CD4-positive, alpha-beta T cell treated with Interleukin-12 subunit alpha and Interleukin-12 subunit beta, for 1 hour (primary cell): ENCODE measurements at places on chromosomes 7 and 10.

GRCh38 chr7:64733550-64734240, 60.5 kb upstream of the ZNF138 start:
- no peak for DNase-seq

GRCh38 chr7:16356301-16356958, 64.9 kb downstream of the CRPPA start:
- DNase-seq = no peak

DNA sequence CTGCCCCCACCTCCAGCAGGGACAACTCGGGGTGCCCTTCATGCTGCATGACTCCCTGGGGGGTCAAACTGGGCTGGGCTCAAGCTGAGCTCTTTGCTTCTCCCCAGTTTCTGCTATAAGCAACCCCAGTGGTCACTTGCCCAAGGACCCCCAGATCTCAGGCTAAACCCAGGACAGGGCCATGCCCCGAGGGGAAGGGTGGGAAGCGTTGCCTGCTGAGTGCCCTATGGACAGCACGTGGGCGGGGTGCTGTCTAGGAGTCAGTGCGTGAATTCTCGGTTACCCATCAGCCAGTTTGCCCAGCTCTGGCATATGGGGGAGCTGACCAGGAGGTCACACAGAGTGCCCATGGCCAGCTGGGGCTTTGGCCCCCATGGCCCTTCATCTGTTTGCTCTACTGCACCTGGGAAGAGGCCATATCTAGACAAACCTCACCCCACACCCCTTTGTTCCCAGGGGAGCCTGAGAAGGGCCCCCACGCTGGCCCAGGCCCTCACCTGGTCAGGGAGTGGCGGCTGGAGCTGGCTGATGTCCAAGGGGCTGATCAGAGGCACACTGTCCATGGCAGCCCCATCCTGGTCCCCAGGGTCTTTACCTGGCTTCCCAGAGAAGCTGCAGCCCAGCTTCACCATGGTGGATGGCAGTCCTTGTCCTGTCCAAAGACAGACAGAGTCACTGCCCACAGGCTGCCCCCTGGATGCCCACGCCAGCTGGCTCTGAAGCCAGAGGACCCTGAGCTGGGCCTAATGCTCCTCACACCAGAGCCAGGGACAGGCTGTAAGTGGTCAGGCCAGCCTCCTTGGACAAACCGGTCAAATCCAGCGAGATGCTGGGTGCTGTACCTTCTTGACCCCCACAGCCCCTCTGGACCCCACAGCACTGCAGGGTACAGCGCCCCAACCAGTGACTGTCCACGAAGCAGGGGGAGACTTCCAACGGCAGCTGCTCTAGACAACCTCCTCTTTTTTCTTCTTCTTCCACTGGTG, 8.0 kb downstream of the CALY start:
- no peak for DNase-seq

GRCh38 chr10:125201791-125202622, 41.6 kb upstream of the CTBP2 start:
- DNase-seq = no peak

DNA sequence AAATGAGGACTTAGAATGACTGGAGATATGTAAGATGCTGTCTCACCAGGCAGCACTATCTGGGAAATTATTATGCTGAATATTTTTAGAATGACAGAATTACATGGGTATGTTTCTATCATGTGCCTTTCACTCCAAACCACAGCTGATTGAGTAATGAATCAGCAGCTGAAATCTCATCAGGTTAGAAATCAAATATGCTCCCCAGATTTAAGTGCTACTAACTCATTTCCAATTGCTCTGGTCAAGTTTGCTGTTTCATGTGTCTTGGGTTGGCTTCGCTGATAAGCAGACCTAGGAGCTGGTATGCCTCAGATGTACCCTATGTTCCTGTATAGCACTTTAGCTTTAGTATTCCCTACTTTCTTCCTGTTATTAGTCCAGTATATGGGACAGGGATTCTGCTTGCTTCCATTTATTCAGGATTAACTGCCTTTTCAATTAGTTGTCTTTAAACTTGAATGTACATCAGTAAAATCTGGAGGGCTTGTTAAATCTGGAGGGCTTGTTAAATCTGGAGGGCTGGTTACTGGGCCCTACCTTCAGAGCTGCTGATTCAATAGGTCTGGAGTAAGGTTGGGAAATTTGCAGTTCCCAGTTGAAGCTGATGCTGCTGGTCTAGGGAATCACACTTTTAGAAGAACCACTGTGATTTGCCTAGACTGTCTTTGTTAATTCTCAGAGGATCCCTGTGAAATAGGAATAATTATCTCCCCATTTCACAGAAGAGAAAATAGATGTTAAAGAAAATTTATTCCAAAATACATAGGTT, 172.9 kb downstream of the DKK1 start:
- DNase-seq = no peak

DNA sequence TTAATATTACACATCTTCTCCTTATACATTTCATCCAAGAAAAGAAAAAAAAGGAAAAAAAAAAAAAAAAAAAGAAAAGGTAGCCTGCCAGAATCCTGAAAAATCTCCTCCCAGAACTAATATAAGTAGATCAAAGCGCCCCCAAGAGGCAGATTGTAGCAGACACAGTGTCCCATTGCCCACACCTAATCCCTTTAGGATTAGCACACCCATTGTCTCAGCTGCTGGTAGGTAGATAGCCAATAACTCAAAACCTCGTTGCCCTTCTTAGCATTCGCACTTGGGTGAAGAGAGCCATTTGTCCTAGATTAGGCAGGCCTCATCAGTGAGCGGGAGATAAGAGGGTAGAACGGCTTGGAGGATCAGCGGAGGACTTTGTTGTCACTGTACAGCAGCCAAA, 100.2 kb upstream of the SORCS1 start:
- no peak for DNase-seq

- no peak for DNase-seq
Observed at GRCh38 chr7:139246905-139247304, 15.9 kb downstream of the UBN2 start.

GRCh38 chr10:103124420-103125096, 68.5 kb downstream of the NT5C2 start:
- DNase-seq = no peak

GRCh38 chr7:30430777-30431176, 47.8 kb downstream of the NOD1 start:
- no peak for DNase-seq

- peak; percentile 41 for DNase-seq
Observed at GRCh38 chr10:86535132-86535882, 13.7 kb upstream of the WAPL start.

GRCh38 chr7:8209353-8209752, 52.6 kb downstream of the ICA1 start:
- DNase-seq = no peak

- DNase-seq = no peak
Observed at GRCh38 chr7:219581-220150, 27.3 kb downstream of the FAM20C start.

DNA sequence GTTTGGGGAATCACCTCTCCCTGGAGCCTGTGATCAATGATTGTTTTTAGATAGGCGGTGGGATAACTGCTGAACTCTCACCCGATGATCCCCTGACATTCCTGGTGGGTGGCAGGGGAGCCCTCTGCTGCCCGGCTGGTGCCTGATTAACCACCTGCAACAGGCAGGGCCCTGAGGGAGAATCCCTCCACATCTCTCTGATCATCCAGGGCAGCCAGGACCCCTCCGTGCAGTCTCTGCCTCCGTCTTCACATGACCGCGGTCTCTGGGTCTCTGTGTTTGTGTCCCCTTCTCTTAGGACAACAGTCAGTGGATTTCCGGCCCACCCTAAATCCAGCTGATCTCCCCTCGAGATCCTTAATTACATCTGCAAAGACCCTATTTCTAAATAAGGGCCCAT, 17.4 kb downstream of the CALML5 start:
- DNase-seq = no peak

GRCh38 chr10:34168439-34168838, 646.7 kb downstream of the PARD3 start:
- DNase-seq = no peak

GRCh38 chr7:4268040-4268965, 413.8 kb upstream of the FOXK1 start:
- no peak for DNase-seq

GRCh38 chr7:40793132-40793531, 658.3 kb downstream of the SUGCT start:
- no peak for DNase-seq

GRCh38 chr10:53162856-53163255, 390.3 kb upstream of the MBL2 start:
- no peak for DNase-seq

GRCh38 chr10:4701016-4701415, 125.0 kb upstream of the AKR1E2 start:
- no peak for DNase-seq

- DNase-seq = no peak
Observed at GRCh38 chr10:77555591-77556212, 81.9 kb downstream of the KCNMA1 start.

GRCh38 chr10:33122014-33122809, 164.2 kb upstream of the ITGB1 start:
- DNase-seq = no peak
